ENCODE measurements at places on chromosomes 1 and 21.
A peak's percentile ranks its signal among the peaks of the same experiment; 100 is the strongest.

DNA sequence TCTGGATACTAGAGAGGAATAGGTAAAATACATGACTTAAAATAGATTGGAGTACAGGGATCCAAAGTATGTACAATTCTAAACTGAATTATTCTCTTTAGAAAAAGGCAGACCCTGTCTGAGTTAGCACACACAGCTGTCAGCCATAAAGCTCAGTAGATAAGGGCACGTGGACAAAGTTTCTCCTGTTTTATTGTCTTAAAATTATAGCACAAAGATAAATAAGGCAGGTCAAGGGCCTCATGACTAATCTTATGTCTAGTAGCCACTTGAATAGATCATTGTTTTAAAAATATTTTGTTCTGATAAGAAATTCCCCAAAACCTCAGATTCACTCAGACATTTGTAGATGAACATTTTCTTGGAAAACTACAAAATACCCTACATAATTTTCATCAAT is 205.2 kb downstream of the ZP4 start:
- no peak for DNase-seq

DNA sequence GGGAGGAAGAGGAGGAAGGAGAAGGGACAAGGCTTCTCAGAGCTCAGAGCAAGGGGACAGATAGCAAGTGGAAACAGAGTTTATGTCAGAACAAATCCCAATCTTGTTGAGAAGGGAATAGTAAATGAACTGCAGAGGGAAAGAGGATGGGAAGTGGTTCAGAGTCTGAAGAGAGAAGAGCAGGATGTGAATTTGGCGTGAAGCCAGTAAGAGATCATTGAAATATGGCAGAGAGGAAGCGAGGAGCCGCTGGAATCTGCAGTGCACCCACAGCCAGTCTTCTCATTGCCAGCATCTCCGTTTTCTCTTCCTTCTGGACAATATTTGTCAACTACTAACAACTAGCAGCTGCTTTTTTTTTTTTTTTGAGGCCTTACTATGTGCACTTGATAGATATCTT is 19.1 kb downstream of the OLFML3 start:
- peak; percentile 63 for DNase-seq

- DNase-seq: no peak
Measured at GRCh38 chr1:230824551-230824918, 43.8 kb downstream of the C1orf198 start.

- DNase-seq: no peak
Measured at GRCh38 chr1:199898654-199899053, 128.9 kb upstream of the NR5A2 start.

DNA sequence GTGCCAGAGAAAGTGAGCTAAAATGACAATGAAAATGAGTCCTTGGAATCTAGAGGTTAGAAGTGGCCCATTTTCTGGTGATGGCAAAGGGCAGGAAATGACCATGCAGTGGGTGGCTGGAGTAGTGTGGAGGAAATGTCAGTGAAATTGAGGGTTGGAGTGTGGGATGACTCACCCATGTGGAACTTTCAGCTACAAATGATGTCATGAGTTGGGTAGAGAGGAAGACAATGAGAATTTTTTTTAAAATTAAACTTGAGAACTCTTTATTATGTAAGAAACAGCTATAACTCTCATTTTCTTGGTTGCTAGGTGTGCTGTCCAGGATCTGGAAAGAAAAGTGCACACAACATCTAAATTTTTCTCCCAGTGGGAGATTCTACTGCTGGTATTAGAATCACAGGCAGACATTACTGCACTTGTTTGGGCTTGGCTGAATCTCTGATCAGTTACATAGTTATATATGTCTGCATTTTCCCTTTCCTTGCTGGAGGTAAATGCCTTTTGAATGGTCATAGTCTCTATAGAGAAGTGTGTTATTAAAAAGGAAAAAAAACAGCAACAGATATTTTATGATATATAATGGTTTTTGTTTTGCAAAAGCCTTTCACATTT is 56.8 kb upstream of the GNG12 start:
- DNase-seq: no peak

GRCh38 chr1:63643926-63644325 is 50.7 kb downstream of the PGM1 start:
- no peak for DNase-seq

Measured in fibroblast of skin of left quadriceps (primary cell).